ENCODE measurements at places on chromosomes 4 and X.

- no peak for DNase-seq
Observed at GRCh38 chr4:41678086-41678816, 70.3 kb downstream of the PHOX2B start.

DNA sequence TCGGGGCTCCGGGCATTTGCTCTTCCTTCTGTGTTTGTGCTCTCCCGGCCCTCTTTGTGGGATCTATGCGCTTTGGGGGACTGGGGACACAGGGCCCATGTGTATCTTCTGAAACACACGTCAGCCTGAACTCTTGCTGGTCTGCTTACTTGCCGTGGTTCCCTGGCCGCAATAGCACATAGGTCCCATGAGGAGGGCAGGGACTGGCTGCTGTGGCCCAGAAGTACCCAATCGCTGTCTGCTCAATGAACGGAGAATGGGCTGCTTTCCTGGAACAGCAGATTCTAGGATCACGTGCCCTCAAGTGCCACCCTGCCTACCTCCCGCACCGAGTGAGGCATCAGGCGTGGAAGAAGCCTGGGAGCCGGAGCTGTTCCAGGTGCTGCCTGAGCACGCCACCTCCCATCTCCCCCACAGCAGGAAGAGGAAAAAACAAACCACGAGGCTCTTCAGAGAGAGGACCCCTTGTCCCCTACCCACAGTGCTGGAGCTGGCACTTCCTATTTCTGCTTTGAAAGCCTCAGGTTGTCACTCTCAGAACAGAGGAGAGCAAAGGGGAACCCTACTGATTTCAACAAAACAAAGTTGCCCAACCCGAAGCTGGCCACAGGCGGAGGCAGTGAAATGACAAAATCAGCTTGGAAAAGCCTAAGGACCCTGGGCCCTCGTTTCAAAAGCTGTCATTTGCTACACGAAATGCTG is 3.8 kb downstream of the G6PD start:
- DNase-seq, result no peak

DNA sequence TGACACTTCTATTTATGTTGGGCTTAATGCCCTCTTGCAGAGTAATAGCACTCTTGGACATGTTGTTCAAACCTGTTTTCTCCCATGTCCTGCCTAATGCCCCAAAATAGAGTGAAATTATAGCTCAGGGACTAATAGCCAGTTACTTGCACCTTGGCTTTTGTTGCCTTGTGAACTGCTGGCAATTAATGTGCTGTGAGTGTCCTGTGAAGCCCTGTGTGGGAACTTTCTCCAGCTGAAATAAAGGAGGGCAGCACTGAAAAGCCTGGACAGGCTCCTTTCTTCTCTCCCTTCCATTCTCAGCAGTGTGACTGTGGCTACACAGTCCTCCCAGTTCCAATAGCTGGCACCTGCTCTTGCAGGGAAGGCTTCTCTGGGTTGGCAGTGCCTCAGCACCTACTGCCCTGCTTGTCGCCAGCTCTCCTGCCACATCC is 72.4 kb downstream of the DCLK2 start:
- no peak for DNase-seq

- DNase-seq, result peak; percentile 34
Observed at GRCh38 chrX:66020631-66021334, 19.1 kb downstream of the VSIG4 start.

GRCh38 chrX:122866532-122866931 is 317.5 kb upstream of the GRIA3 start:
- no peak for DNase-seq

GRCh38 chr4:185137233-185137925 is 5.7 kb upstream of the SLC25A4 start:
- DNase-seq, result no peak

GRCh38 chr4:2827071-2827873 is 16.4 kb upstream of the ADD1 start:
- DNase-seq, result no peak

DNA sequence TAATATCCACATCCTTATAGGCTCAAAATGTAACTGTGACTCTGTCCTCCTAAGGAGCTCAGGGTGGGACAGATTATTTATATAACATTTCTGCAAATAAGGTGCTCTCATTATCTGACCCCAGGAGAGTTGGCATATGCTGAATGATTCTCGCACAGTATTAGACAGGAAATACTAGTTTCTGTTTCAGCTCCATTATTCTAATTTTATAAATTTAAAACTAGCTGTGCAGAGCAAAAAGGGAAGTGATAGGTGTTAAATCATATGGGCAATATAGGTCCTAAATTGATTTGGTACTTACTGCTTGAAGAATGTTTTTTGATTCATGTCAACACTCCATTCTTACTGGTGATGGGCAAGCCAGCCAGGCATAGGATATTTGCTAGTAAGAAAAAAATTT is 141.5 kb downstream of the GLRA2 start:
- DNase-seq, result peak; percentile 29

DNA sequence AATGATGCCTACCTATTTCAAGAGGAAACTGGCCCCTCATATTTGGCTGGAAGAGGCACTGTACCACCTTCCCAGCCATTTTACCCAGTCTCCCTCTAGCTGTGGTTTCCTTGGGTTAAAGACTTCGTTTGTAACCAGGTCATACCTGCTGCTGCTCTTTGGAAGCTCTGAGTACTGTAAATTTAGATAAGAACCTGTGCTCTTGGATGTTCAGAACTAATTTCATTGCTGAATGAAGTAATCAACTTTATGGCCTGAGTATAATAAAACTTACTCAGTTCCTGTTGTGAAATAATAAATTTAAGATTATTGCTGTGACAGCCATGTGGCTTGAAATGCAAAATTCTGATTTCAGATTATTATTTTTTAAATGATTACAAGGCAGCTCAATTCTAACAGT is 12.2 kb downstream of the MTTP start:
- DNase-seq, result no peak
